T-cell (primary cell): ENCODE measurements at places on chromosomes 1 and 21. TPM values are rescaled to one million over a fixed set of nuclear protein-coding genes. Genes with fewer than 3 reads are reported as not detected.

DNA sequence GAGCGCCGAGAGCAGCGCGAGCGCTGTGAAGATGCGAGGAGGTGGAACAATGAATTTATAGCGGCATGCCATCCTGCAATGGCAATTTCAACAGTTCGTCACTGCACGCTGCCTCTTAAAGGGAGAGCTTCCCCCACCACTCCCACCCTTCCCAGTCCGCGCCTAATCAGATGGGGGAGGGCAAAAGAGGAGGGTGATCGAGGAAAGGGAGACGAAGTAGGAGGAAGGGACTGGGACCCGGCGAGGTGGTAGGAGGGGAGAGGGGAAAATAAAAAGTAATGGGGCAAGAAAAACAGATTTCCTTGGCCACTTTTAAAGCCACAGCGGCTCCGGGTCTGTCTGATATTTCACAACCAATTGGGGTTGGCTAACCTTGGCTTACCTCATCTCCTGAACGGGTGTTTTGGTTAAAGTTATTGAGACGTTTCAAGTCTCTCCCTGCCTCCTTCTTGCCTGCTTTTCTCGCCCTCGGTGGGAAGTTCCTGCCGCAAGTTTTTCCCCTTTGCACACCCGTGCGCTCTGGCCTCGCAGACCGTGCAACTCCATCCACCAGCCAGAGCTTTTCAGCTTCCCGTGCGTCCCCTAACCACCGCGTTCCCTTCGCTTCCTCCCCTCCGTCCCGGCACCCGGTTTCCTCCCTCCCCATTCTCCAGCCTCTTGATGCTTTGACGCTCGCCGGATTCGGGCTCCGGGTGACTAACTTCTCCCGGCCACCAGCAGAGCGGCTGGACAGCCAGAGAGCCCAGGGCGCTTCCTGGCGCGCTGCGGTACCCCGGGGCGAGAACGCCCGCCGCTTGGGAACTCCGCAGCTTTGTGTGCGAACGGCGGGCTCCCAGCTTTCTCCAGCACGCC is at the start of gene ADAMTS5:
TSS of gene ADAMTS5 (minus strand) at position 27 of the 852 bp plus-strand sequence. CDS start 697 bp downstream, outside the sequence.
- no peak for DNase-seq

The CLEC20A gene
- total RNA-seq = not detected

The PGBD5 gene
- not detected for total RNA-seq

The STIL gene
- 0.85 TPM for total RNA-seq

DNA sequence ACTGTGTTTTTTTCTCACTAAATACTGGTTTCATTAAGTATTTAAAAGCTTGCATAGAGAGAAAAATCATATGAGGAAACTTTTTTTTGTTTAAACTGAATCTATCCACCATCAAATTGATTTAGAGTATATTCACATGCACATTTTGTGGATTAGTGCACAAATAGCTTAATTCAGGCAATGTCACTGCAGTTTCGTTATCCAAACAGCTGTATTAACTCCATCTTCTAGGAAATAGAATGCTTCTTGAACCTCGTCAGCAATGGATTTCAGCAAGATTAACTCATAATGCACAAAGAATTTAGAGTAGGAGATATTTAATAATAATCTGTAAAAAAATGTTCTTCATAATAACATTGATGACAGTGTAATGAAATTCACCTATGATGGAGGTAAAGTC is 37.5 kb downstream of the NEXN start:
- no peak for DNase-seq

The FAF1 gene
- total RNA-seq = 57.8 TPM

The MFSD2A gene
- total RNA-seq = 3.5 TPM

GRCh38 chr1:232413674-232414073 is 216.3 kb downstream of the SIPA1L2 start:
- no peak for DNase-seq

DNA sequence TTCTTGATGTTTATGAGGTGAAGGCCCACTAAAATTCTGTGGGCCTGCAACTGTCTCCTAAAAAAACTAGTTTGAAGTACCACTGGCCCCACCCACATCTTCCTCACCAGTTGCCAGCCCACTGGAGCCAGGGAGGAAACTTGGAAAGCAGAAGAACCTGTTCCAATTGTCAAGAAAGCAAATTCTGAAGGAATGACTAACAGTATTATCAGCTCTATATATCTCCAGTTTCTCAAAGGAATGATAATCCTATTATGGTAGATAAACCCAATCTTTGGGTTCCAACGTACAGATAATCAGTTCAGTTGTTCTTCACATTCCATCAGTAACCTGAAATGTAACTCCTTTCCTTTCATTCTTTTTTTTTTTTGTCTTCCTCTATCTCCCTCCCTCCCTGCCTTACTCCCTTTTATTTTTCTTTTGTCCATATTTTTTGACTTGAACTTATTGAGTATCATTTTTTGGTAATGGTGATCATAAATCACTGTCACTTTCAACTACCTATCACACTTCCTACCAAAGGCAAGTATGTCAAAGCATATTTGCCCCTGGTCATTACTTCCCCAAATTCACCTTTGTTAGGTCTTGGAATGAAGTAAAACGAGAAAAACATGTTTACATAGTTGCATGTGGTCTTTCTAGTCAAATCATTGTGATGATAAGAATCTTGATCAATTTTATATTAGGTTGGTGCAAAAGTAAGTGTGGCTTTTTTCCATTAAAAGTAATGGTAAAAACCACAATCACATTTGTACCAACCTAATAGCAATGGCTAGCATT is 943.4 kb downstream of the TTLL7 start:
- no peak for DNase-seq

GRCh38 chr1:5713101-5714010 is 278.9 kb downstream of the NPHP4 start:
- no peak for DNase-seq

The DCST1 gene
- not detected for total RNA-seq

DNA sequence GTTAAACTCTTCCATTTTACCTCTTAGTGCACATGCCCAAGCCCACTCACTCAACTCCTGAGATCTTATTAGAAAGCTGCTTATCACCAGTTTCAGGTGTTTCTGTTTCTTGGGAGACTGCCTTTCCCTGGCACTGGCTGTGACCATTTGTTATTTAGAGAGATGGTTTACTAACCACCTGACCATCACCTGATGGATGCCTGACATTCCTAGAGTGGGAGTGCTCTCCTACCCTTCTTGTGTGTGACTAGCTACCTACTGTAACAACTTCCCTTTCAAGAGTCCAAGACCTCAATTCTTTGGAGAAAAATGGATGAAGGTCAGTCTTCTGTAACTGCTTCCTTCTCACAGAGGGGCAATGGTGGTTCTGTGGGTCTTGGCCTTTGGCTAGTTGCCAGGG is 755.2 kb upstream of the ADAMTS5 start:
- DNase-seq = no peak

GRCh38 chr21:43608225-43608624 is 51.1 kb downstream of the HSF2BP start:
- DNase-seq = no peak

The LCA5L gene
- 0.23 TPM for total RNA-seq

The CITED4 gene
- total RNA-seq = 23.4 TPM

DNA sequence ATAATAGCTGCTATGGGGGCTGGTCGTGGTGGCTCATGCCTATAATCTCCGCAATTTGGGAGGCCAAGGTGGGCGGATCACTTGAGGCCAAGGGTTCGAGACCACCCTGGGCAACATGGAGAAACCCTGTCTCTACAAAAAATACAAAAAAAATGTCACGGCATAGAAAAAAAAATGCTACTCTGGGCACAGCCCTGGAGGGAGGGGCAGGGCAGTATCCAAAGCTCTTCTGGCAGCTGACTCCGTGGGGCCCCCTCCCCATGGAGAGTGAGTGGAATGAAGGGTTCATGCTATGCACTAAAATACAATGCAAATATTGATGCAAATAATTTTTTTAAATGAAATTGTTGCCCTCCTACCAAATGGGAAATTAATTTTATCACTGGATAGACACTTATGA is 78.7 kb downstream of the DESI2 start:
- no peak for DNase-seq

The CELA2B gene
- 0.30 TPM for total RNA-seq

GRCh38 chr1:43367026-43367903 is 546 bp downstream of the ELOVL1 start:
- peak; percentile 31 for DNase-seq

The TAL1 gene
- 0.85 TPM for total RNA-seq

DNA sequence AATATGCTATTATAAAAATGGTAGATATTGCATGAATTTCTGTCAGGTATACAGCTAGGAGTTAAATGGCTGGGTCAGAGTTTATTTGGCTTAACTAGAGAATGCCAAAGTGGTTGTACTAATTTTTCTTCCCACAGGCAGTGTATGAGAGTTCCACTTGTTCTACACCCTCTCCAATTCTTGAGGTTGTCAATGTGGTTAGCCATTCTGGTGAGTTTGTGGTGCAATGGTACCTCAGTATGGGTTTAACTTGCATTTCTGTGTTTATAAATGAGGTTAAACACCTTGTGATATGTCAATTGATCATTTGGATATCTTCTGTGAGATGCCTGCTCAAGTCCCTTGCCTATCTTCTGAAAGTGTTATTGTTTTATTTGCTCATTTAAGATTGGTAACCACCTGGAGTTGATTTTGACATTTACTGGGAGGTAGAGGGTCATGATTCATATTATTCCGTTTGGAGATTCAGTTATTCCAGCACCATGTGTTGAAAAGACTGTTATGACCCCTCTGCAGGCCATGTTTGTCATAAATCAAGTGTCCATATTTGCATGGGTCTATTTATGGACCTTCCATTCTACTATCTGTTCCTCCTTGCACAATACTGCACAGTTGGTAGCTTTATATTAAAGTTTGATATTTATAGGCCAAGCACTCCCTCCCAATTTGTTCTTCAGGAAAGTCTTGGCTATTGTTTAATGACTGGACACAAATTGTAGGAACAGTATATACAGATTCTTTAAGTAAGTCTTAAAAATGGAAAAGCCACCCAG is 5.8 kb downstream of the FALEC start:
- DNase-seq = no peak

DNA sequence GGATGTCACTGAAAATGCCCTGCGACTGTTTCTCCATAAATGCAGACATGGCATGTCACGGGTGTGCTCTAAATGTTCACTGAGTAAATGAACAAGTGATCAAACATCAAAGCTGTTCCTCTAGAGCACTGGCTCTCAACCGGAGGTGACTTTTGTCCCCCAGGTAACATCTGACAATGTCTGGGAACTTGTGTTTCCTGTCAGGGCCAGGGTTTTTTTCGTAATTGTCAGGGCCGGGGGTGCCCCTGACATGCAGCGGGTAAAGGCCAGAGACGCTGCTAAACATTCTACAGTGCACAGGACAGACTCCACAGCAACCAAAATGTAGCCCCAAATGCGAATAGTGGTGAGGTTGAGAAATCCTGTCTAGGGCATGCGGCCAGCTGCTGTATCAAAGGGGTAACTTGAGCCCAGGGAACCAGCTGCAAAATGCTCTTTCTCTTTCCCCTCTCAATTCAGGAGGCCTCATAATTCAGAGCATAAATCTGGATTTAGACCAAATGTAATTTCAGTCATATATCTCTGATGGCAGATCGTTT is 2.0 kb downstream of the ALDH4A1 start:
- DNase-seq = no peak

- DNase-seq = no peak
Observed at GRCh38 chr1:47915677-47916353, 81.4 kb downstream of the TRABD2B start.

- peak; percentile 73 for DNase-seq
Observed at GRCh38 chr1:221708987-221709386, 32.9 kb downstream of the DUSP10 start.

GRCh38 chr1:35860696-35861095 is 22.3 kb upstream of the AGO1 start:
- no peak for DNase-seq

GRCh38 chr1:84975035-84975434 is 21.9 kb downstream of the MCOLN2 start:
- no peak for DNase-seq

DNA sequence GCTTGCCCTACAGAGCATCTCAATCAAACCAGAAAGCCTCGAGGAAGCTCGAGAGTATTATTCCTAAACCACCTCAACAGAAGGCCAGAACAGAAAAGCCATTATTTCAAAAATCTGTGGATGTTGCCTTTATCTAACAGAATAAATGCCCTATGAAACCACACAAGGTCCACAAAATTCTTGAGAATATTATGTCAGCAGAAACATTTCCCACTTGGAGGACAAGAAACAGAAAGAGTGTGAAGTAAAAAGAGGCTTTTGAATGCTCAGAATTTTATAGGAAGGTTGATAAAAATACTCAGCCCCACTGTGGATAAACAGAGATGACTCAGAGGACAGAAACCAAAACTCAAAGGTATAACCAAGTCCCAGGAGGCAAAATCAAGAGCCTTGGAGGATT is 146.4 kb upstream of the LRRC7 start:
- DNase-seq = no peak

GRCh38 chr1:61428146-61428545 is 296.8 kb downstream of the TM2D1 start:
- no peak for DNase-seq

The AVPR1B gene
- total RNA-seq = not detected

DNA sequence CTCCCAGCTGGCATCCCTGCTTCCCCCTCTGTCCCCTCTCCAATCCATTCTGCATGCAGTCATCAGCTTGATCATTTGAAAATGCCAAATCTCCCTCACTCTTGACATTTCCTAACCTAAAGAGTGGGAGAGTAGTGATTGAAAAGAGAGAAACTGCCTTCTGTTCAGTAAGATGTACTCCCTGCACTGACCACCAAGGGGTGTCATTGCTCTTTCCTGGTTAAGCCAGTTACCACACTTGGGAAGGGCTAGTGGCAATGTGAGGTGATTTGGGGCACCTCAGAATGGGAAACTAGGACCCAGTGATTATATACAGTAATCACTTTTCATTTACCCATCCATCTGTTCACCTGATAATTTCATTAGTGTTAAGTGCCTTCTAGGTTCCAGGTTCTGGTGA is 6.9 kb upstream of the TMEM269 start:
- no peak for DNase-seq

- no peak for DNase-seq
Observed at GRCh38 chr1:10553118-10553517, 78.4 kb downstream of the PEX14 start.

The LCE7A gene
- total RNA-seq = not detected

GRCh38 chr1:223223091-223223995 is 80.3 kb upstream of the TLR5 start:
- DNase-seq = no peak

The LCE1F gene
- total RNA-seq = not detected

DNA sequence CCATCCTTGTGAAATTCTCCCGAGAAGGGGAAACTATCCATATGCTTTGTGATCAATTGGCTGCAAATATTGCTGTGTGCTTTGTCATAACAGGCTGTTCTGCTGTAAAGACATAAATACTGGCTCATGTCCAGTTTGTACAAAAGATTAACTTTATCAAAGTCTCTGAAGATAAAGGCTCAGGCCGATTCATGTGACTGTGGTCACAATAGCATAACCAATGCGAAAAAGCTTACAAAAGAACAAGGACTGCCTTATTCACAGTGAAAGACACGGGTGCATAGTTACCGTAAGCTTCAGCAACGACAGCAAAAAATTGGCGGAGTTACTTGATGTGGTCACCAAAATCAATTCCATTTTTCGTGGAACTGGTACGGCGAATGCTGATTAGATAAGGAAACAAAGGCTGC is 173.6 kb upstream of the CHRM3 start:
- DNase-seq = no peak

- DNase-seq = no peak
Observed at GRCh38 chr1:82646888-82647287, 846.2 kb downstream of the ADGRL2 start.

The CHIA gene
- not detected for total RNA-seq
